CD4-positive, alpha-beta T cell (primary cell): ENCODE measurements at places on chromosomes 6 and 20.

DNA sequence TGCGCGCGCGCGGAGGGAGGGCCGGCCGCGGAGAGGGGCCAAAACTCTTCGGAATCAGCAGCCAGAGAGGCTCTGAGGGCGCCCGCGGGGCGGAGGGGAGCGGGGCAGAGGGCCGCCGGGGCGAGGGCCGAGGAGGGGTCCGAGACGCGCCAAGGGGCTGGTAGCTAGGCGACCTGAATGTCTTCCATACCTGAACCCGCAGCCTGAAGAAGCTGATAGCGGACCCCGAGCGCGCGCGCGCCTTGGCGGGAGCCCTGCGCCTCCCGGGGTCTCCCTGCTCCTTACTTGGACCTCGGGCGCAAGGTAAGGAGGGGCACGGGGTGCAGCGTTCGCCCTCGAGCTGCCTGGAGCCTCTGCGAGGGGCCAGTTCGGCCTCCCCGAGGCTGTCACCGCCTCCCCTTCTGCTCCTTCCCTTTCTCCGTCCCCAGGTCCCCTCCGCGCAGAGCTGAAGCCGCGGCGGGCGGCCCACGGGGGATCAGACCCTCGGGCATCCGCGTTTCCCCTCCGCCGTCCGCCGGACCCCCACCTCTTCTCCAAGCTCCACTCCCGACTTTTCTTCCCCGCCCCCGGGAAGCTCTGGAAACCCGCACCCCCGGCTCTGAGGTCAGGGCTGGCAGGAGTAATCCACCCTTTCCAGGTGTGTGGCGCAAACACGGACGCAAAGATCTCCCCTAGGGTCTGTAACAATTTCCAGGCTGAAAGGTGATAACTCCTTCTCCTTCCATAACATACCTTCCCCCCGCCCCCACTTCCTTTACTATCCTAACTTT lies 13.1 kb upstream of the DEK start:
- DNase-seq: no peak

DNA sequence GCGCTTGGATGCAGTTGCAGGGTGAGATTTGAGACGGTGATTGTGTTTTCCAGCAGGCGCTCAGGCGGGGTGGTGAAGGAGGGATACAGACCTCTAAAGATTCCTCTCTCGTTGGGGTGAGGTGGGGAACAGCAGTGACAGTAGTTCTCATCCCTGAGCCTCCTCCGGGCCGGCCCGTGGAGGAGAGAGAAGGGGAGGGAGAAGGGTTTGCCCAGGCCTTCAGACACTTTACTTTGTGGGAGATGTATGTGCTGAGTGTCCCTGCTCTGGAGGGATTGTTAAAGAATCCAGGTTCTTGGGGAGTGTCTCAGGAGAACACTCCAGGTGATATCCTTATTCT lies 41.0 kb downstream of the PSMB9 start:
- DNase-seq: no peak

GRCh38 chr6:3278691-3279090 lies 19.9 kb downstream of the PSMG4 start:
- DNase-seq: no peak

GRCh38 chr6:2589171-2589661 lies 161.5 kb downstream of the MYLK4 start:
- DNase-seq: no peak

GRCh38 chr20:21219686-21220085 lies 83.4 kb upstream of the XRN2 start:
- DNase-seq: no peak

DNA sequence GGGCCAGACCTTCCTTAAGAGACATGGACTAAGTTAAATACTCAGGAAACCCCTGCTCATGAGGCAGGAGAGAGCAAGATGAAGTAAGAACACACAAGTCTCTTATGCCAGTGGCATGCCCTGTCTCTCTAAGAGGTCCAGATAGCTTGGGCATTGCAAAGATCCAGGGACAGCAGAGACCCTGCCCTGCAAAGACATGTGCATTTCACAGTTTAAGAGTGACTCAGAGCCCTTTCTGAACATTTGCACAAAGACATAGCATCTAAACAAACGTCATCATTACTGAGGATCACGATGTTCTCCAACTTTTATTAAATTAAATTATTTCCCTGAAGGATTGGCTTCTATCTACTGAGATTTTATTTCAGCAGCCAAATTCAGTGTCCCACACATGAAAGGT lies 230.5 kb upstream of the RIN2 start:
- no peak for DNase-seq

DNA sequence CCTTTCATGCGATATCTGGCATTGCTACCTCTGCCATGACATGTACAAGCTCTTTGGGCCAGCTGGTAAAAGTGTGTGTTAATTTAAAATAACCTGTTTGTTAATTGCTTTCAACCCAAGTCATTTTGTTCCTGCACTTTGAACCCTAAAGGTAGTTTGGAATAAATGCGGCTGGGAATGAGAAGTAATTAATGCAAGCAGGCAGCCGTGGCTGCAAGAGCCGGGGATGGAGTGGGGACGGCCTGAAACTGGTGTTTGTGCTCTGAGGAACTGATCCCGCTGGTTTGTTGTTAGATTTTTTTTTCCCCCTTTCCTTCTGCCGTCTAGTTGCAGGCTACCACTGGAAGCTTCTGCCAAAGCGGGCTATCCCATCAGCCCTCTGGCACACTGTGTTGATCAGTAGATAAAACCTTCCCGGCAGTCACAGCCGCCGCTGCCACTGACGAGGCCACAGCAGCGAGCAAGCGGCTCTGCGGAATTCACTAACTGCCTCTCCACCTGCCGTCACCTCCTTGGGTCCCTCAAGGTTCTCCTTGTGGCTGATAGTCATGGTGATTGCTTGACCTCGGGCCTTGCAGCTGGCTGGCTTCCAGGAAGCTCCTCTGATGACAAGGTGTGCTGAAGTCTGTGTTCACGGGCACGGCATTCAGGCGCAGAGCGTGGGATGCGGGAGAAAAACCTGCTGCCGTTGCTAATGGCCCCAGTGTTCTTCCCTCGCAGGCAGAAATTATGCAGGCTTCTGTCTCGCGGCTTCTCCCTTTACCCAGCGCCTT lies 315.9 kb downstream of the TFAP2A start:
- DNase-seq: no peak

- no peak for DNase-seq
These were observed 117.9 kb downstream of the SIM1 start for GRCh38 chr6:100346828-100347227.

GRCh38 chr6:165571068-165571682 lies 91.9 kb downstream of the PDE10A start:
- no peak for DNase-seq

GRCh38 chr6:47061309-47062300 lies 19.5 kb upstream of the ADGRF1 start:
- no peak for DNase-seq

DNA sequence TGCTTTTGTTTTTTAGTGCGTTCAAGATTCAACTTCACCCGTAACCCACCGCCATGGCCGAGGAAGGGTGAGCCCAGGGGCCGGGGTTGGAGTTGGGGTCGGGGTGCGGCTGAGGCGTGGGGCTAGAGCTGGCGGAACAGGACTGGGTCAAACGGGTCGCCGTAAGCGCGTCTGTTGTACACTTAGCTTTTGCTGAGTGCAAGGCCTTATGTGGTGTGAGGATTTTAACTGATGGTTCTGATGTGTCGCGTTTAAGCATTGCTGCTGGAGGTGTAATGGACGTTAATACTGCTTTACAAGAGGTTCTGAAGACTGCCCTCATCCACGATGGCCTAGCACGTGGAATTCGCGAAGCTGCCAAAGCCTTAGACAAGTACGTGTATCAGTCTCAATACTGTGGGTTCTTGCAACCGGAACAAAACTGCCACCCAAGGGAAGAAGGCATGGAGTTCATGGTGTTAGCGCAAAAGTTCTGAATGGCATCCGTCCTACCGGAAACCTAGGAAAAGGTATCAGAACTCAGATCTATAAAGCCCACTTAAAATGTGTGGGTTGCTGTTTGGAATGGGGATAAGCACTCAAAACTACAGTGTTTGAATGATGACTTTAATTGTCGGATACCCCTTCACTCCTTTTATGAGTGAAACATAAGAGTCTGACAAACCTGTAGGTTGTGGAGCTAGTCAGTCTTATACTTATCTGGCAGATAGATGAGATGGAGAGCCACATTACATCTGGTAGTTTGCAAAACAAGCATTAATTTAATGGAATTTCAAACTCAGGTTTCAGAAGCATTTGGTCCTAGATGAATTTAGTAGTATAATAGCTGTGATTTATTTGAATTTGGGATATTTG lies 574 bp downstream of the RPS12 start:
- no peak for DNase-seq

GRCh38 chr6:138188278-138188941 lies 26.7 kb downstream of the ARFGEF3 start:
- DNase-seq: no peak

- DNase-seq: no peak
These were observed 151.4 kb upstream of the CHD6 start for GRCh38 chr20:41769592-41770018.

GRCh38 chr20:60249436-60249835 lies 291.2 kb downstream of the CDH26 start:
- DNase-seq: no peak

GRCh38 chr6:75849329-75850025 lies 100.4 kb downstream of the MYO6 start:
- no peak for DNase-seq

GRCh38 chr6:53679446-53679933 lies 13.9 kb upstream of the KLHL31 start:
- no peak for DNase-seq

DNA sequence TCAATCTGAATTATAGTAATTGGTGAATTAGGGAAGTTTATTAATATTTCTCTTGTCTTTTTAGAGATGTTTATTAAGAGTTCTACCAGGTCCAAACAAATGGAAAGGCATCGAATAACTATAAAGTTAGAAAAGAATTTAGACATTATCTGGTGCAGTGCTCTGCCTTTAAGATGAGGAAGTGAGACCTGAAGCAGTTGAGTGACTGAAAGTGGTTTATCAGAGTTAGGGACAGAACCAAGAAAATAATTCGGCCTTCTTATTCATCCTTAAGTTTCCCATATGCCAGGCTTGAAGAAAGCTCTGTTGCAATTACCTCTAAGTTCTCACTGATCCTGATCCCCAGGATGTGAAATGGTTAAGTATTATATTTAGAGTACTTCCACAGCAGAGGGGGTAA lies 94.2 kb upstream of the FLRT3 start:
- DNase-seq: no peak

DNA sequence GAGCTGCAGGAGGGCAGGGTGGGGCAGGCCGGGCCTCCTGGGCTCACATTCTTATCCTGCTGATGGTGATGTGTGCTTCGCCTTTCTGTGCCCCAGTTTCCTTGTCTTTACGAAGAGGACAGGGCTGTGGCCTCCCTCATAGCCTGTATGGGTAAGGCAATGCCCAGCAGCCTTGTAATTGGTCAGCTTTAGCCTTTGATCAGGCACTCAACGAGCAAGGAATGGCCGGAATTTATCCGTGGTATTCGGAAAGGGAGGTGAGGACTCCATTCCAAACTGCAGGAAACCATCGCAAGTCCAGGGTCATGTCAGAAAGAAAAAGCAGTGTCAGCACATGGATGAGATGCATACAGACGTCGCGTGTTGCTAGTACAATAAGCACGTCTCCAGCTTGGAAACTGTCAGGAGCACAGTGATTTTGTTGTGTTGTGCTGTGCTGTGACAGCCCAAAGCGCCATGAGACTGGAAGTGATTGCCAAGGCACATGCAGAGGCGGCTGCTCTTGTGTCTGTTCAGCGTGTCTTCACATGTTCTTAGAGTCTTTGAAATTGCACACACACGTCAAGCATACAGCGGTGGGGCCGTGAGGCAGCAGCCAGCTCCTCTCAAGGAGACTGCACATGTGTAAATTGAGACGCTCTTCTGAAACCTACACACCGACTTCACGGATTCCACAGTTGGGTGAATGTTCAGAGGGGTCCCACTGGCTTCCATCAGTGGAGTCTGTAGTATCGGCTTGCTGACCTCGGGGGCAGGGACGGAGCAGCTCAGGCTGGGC lies 6.2 kb downstream of the SS18L1 start:
- DNase-seq: no peak

- DNase-seq: no peak
These were observed 88.2 kb downstream of the KCNB1 start for GRCh38 chr20:49394264-49394663.

DNA sequence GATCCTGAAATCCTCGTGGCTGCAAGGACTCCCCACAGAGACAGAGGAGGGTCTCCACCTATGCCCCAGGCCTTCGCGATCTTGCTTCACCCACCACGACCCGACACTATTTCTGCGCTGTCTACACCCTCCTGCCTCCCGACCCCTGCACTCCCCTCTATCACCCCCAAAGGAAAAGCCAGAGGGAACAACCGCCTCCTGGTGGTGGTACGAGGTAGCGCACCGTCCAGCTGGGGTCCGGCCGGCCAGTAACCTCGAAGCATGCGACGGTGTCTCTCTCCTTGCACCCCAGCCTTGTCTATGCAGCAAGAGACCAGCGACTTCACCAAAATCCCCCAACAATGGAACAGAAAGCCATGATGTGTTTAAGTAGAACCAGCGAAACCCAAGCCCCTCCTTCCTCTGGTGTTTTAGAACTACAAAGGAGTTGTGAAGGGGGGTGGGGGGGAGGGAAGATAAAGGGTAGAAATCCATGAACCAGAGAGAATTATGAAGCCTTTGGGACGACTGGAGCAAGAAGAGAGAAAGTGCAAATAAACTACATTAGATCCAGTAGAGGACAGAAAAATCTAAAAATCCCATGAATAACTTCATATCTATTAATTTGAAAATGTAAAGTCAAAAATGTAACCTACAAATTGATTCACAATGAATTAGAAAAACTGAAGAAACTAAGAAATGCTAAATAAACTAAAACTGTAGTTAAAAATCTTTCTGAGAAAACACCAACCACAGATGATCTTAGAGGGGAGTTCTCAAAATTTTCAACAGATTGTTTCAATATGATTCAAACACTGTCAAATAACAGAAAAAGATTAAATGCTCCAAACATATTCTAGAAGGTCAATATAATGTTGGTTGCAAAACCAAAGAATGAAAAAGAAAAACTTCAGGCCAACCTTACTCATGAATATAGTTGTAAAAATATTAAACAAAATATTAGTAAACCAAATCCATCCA lies 168.0 kb downstream of the CDK19 start:
- no peak for DNase-seq

DNA sequence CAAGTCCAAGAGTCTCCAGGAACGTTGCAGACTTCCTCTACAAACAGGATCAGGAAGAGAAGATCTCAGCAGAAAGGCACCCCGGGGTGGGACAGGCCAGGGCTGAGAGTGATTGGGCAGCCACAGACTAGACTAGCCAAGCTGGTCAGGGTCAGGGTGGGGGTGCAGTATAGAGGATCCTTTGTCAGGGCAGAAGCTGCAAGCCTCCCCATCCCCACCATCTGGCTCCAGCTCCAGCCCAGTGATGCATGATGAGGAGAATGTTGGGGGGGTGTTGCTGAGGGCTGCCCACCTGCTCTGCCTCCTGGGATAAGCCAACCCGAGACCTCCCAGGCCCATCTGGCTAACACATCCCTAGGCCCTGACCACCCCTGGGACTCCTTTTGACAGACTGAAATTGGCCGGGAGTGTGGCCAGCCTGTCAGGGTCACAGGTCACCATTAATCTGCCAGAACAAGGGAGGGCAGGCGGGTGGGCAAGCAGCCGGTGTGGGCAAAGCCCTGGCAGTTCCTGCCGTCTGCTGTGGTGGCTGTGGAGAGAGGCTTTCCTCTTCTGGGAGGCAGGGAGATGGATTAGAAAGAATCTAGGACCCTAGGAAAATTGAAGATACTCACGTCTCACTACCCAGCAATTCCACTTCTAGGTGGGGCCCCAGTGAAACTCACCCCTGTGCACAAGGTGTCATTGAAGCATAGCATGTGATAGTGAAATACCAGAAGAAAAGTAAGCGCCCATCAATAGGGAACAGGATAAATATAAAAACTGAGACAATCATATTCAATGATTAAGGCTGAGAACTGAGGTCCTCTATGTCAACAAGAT lies 22.1 kb upstream of the SNTA1 start:
- DNase-seq: no peak

- no peak for DNase-seq
These were observed 319.2 kb upstream of the MOCS1 start for GRCh38 chr6:40253420-40253819.
